Cerebellar cortex (tissue), 1 donor: ENCODE measurements at places on chromosomes 5 and 9.
A peak's percentile ranks its signal among the peaks of the same experiment; 100 is the strongest.

DNA sequence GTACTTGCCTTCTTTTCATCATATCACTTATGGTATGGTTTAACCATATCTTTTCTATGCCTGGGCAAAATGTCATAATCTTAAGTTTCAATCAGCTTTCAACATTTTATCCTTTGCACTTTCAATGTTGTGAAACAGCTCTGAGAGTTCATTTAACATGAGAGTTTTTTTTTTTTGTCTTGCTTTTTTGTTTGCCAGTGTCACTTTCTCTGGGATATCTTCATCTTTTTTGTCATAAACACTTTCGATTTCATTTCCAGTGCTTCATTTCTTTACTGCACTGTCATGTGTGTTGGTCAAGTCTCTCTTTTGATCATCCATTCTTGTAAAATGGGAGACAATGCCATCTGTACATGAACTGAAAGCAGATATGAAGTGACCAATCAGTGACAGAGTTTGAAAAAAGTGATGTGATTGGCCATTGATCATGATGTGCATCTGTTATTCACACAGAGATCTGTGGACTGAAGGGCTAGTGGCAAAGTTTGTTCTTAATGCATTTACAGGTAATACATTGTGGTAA lies 7.5 kb upstream of the POU5F2 start:
- no peak for DNase-seq

DNA sequence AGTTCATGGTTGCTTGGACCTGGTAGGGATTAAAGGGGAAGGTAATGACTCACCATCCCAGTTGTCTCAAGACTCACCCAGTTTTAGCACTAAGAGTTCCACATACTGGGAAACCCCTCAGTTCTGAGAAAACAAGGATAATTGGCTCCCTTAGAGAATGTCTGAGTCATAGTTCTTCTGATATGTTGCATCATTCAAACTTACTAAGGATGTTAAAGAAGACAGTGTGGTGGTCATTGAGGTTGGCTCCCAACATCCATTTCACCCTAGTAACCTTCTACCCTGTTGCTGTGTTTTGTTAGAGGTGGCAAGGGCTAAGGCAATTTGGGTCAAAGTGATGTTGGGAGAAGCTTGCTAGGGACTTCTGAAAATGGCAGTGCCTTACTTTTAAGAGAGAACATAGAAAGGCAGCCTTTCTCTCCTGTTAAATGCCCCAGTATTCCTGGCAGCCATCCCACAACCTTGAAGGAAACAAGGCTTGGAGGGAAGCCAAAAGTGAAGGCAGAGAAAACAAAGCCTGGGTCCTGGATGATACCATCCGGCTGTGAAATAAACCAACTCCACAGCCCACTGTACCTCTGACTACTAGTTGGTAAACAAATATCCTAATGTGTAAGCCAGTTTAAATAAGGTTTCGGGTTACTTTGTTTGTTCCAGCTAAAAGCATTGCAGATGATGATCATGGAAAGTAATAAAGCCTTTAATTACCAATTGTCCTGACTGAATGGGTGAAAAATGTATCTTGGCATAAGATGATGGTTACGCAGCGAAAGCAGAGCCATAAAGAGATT lies 80.4 kb upstream of the ADAMTSL1 start:
- peak; percentile 33 for DNase-seq

GRCh38 chr9:18783909-18784308 lies 249.1 kb downstream of the SAXO1 start:
- DNase-seq = no peak

GRCh38 chr5:159206368-159206767 lies 3.0 kb downstream of the RNF145 start:
- no peak for DNase-seq

DNA sequence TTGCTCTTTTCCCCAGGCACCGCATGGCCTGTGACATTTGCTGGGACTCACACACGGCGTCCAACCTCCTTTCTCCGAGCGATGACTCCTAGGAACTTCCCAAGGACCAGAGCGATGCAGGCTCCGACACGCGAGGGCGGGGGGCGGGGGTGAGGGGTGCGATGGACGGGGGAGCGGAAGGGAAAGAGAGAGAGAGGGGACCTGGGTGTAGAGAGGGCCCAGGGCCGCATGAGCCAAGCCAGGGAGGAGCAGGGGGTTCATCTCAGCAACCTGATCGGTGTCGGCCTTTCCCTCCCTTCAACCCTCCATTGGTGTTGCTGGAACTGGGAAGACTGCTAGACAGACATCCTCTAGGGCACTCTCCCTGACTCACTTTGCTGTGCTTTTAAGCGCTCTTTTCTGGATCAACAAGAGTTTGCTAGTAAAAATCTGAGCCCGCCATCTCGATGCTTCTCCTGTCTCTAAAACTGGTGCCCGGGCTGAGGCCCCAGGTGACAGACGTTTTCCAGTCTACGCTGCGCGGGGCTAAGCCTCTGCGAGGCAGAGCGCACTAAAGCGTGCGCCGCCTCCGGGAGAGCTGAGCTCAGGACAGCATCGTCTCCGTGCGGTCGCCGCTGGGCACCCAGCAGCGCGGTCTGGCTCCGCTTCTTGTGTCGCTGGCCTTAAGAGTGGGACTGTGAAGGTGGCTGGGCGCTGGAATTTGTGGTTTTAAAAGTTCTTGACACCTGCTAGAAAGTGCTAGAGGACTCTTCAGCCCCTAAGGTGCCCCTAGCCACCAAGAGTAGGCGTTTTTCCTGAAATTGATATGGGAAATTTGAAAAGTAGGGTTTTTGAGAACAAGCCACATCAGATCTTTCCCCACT lies 1.0 kb upstream of the TSLP start:
- DNase-seq = peak; percentile 11

GRCh38 chr5:160565376-160565775 lies 143.7 kb downstream of the PTTG1 start:
- DNase-seq = no peak

- no peak for DNase-seq
Measured at GRCh38 chr5:137902408-137903133, 13.3 kb downstream of the PKD2L2 start.

GRCh38 chr5:160303690-160304089 lies 8.7 kb downstream of the CCNJL start:
- peak; percentile 38 for DNase-seq

DNA sequence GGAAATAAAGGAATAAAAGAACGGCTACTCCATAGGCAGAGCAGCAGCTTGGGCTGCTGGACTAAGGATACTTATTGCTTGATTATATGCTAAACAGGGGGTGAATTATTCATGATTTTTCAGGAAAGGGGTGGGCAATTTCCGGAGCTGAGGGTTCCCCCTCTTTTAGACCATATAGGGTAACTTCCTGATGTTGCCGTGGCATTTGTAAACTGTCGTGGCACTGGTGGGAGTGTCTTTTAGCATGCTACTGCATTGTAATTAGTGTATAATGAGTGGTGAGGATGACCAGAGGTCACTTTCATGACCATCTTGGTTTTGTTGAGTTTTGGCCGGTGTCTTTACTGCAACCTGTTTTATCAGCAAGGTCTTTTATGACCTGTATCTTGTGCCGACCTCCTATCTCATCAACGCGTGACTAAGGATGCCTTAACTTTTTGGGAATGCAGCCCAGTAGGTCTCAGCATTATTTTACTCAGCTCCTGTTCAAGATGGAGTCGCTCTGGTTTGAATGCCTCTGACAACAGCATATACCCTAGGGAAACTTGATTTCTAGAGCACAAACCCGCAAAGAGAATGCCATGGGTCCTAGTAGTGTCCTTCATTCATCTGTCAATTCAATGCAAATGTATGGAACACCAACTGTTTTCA lies 47.8 kb upstream of the PWWP2A start:
- no peak for DNase-seq

- no peak for DNase-seq
Measured at GRCh38 chr9:89185980-89186379, 7.4 kb upstream of the SHC3 start.

DNA sequence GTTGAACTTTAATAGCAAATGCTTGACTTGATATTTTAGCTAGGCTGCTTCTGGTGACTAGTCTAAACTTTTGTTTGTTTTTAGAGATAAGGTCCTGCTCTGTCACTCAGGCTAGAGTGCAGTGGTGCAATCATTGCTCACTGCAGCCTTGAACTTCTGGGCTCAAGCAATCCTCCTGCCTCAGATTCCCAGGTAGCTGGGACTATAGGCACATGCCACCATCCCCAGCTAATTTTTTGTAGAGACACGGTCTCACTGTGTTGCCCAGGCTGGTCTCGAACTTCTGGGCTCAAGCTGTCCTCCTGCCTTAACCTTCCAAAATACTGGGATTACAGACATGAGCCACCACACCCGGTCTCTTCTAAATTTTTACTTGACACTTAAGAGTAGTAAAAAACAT lies 20.7 kb downstream of the CDC37L1 start:
- DNase-seq = no peak

DNA sequence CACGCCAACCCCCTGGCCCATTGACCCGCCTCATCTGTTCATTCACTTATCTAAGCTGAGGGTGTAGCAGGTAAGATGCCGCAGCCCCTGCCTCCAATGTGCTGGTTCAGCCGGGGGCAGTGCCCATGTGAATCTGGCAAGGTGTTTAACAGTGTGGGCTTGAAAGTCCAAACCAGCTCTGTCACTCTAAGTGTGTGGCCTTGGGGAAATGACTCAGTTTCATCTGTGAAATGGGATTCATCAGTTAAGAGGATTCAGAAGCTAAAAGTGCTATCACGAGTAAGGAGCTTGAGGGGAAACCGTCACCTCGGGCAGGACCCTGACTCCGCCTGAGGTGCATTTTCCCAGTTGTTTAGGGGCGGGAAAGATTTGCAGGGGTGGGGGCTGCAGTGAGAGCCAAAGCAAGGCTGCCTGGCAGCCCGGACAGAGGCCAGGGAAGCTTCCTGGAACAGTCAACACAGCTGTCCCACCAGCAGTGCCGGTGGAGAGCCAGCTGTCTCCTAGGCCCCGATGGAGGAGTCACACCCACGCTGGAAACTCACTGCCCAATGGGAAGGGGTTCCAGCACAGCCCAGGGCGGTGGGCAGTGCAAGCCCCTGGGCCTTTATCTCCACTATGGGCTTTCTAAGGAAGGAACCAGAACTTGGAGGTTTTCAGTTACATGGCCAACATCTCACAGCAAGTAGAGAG lies 9.7 kb upstream of the URM1 start:
- no peak for DNase-seq

DNA sequence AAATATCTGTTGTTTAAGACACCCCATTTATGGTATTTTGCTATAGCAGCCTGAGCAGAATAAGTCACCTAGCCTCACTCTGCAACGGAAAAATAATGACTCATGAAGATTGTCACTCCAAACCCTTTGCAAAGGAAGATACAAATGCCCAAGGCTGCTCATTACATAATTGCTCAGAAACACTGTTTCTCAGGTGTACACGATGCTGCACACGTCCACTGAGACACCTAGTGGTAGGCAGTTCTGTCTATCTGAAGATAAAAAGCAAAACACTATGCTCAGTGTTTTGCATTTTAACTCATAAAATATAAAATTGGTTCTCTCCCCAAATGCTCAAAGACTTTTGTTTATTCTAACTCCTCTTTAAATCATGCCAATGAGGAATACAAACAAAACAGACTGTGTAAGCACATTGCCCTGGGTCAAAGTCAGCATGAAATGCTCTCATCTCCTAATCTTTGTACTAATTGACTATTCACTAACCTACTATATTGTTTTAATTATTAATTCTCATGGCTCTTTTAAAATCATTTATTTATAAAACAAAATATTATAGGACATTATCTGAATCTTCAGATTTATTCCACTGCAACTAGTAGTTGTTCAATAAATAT lies 7.7 kb upstream of the TSLP start:
- DNase-seq = no peak

DNA sequence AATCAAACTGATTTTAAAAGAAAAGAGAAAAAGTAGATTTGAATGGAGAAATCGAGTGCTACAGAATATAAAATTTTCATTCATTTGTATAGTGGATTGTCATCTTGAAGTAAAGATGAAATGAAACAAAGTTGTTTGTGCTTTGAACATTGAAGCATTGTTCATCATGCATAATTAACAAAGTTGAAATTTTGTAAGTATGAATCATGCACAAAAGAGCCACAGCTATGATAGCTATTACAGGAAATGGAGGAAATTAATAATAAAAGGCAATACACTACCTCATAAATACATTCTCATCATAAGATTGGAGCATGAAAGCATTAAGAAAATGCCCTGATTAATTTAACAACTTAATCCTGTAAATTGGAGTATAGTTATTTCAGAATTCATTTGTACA lies 153.4 kb upstream of the TLX3 start:
- DNase-seq = no peak

DNA sequence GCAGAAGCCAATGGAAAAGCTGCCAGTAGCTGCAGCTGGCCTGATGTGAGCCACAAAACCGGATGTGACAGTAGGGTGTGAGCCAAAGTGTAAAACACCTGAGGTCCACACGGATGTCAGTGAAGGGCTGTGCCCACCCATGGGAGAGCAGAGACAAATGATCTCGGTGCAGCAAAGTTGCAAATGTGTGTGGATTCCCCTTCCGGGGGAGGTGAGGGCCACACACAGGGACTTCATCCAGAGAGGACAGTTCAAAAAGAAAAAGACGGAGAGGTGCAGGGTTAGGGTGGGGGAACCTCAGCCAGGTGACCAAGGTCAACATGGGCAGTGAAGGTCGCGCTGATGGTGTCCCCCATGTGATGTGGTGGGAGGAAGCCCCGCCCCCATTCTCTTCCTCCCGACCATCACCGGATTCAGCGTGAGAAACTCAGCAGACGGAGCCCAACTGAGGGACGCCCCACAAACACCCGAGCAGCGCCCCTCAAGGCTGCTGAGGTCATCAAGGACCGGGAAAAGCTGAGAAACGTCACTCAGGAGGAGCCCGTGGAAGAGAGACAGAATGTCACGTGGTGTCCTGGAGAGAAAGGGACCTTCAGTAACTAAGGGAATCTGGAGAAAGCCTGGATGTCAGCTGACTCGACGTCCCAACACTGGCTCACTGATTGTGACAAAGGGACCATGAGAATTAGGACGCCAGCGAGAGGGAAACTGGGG lies 11.4 kb upstream of the PTGDS start:
- peak; percentile 41 for DNase-seq

DNA sequence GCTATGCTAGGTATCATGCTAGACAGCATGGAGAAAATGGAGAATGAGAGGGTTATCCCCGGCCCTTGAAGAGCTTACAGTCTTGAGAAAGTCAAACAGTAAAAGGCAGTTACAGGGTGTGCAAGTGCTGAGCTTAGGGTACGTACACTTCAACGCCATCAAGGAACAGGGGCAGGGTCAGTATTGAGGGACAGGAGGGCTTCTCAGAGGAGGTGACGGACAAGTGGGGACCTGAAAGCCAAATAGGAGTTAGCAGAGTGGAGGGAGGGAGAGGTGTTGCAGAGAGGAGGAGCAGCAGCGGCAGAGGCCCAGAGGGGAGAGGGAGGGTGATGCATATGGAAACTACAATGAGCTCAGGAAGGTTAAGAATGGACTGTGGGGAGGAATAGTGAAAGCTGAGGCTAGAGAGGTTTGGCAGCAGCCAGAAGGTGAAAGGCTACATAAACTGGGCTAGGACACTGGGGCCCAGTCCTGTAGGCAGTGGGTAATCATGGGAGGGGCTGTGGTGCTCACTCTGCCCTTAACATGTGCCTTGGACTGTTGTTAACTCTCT lies 88.0 kb downstream of the NRG2 start:
- DNase-seq = no peak
